A673 (cell line): ENCODE measurements at places on chromosomes 6 and 20. TPM values are rescaled to one million over a fixed set of nuclear protein-coding genes. Genes with fewer than 3 reads are reported as not detected.

The PRDM13 gene
- total RNA-seq, result 0.58 and 1.2 TPM in 2 replicates

The EDN3 gene
- total RNA-seq, result not detected in 2 replicates

The LY6G6D gene
- total RNA-seq, result not detected in 2 replicates

The KHDC3L gene
- total RNA-seq, result not detected in 2 replicates

The CTCFL gene
- total RNA-seq, result 0.90 and 1.6 TPM in 2 replicates

The USP49 gene
- 10.5 and 13.0 TPM in 2 replicates for total RNA-seq

The C20orf141 gene
- not detected in 2 replicates for total RNA-seq
